ENCODE measurements at places on chromosomes 12 and 14.

DNA sequence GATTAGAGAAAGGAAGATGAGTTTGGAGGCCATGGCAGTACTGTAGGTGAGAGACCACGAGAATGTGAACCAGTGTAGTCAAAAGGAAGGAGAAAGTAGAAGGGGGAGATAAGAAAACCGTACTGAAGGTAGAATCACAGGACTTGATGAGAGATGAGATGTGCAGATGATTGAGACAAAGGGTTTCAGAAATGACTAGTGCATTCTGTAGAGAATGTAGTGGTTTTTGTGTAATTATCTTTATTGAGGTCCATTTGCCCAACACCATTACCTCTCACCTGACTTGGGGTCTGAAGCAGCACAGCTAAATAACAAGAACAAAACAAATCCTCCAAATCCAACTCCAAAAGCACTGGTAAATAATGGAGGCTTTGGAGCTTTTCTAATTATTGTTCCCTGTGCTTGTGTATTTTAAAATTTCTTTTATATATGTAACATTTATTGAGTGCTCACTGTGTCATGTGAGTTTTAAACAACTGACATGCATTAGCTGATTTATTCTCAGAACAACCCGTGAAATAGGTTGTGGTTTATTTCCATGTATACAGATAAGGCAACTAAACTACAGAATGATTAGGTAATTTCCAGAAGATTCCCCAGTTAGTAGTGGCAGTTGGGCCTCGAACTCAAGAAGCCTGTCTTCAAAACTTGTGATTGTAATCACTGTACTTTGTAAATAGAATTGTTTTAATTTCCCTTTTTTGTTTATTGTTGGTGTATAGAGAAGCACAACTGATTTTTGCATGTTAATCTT, 390.0 kb downstream of the AEBP2 start:
- no peak for DNase-seq

GRCh38 chr12:26042645-26043044, 82.2 kb downstream of the BHLHE41 start:
- no peak for DNase-seq

DNA sequence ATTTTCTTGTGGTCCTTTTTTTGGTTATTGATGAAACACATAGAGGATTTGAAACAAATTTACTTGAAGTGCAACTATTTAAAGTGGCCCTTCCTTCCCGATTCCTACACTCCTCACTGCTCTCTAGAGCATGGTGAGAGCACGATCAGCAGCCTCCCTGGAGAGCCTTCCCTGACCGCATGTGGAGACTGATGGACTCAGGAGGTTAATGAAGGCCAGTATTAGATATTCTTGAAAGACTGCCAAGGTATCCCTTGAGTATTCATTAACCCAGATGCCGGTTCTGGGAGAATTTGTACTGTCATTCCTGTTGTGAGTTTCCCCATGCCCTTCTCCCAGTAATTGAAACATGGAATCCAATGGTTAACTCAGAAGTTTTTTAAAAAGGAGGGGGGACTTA, 102.8 kb upstream of the FGD4 start:
- no peak for DNase-seq

GRCh38 chr14:66476964-66477363, 9.2 kb upstream of the CCDC196 start:
- DNase-seq: no peak

DNA sequence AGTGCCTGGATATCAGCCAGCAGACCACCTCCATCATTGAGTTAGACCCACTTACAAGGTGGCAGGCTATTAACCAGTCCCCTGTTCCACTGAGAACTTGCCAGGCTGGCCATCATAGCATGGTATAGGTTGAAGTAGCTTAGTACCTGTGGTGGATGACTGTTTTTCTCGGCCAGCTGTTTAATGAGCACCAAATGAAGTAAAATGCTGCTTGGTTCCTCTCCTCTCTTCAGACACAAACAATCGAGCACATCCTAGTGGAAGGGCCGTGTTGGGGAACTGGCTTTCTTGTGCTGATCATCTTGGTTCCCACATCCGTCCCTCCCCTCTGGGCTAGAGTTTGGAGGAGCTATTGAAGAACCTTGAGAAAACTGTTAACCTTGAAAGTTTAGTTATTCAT, 486.2 kb downstream of the RAD51B start:
- no peak for DNase-seq

DNA sequence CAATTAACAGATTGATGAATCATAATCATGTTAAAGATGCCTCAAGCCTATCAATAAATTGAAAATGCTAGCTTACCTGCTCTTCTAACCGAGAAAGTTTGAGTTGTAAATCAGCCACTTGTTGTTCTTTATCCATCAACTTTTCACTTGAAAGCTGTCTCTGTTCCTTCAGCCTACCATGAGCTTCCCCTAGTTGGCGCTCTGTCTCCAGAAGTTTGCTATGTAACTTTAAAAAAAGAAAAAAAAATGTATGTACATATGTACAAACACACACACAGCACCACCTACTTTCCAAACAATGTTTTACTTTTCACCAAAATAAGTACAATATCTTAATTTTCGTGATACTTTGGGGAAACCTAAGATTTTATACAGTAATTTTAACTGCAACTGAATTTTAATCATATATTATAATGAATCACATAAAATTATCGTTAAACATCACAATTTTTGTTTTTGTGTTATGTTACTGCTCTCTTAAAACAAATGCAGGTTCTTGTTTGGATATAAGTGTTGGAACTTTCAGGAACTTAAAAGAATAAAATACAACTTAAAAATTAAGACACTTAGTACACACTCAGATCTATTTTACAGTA, 101.2 kb downstream of the EEA1 start:
- DNase-seq: no peak

DNA sequence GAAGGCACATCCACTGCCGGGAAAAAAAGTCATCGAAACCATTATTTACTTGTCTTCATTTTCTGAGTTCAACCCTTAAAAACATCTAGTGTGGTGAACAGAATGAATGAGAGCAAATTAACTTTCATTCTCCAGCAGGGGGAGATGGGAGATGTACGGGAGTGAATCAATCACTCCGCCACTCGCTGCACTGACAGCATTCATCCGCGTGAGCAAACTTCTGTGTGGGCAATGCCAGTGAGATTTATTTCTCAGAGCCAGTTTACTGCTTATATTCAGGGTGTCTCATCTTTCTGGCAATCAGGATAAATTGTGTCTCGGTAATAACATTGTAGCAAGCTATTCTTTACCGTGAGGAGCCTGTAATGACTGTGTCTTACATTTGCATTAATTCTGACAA, 463.6 kb upstream of the MIS18BP1 start:
- DNase-seq: no peak

DNA sequence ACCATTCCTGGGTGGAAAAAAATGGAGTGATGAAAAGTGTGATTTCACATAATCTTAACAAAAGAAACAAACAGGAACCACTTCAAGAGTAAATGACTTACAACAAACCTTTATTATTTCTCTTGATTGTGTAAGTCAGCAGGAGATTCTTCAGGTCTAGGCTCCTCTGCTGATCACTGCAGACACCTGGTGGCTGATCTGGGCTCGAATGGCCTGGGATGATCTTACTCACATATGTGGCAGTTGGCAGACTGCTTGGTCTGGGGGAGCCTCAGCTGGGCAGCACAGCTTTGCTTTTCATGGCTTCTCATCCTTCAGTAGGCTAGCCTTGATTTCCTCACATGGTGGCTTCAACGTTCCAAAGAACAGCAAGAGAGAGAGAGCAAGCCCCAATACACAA, 215.4 kb upstream of the PRICKLE1 start:
- no peak for DNase-seq

DNA sequence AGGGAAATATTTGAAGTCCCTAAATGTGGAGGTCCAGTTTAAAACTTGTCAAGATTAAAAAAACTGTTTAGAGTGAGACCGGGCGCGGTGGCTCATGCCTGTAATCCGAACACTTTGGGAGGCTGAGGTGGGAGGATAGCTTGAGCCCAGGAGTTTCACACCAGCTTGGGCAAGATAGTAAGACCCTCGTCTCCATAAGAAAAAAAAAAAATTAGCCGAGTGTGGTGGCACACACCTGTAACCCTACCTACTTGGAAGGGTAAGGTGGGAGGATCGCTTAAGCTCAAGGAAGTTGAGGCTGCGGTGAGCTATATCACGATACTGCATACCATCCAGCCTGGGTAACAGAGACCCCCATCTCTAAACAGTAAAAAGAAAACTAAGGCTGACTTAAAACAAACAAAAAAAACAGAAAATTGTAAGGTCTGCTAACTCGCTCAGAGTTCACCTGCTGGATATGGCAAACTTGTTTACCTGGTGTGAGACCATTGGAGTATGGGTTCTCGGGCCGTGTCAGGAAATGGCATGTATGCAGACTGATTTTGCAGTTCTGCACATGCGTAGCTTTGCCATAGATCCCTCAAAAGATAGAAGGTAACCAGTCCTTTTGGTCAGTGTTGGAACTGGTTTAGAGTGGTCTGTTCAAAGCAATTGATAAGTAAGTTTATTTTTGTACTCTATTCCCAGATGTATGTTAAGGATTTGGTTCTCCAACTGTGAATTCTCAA, 2.1 kb downstream of the RNF10 start:
- DNase-seq: no peak

DNA sequence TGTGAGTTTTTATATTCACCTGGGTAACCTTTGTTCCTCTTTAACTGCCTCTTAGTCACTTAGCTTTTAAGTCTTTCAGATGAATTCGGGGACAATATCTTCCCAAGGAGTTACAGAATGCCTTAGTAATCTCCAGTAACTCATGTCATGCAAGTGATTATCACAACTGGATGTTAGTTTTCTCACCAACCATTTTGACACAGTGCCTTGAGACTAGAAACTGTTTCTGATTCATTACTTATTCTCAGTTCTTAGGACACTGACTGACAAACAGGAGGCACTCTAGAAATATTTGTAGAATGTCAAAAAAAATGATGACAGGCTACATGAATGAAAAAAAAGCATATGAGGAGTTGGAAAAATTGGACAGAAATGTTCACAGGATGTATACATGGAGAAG, 335.1 kb downstream of the ACSS3 start:
- no peak for DNase-seq

DNA sequence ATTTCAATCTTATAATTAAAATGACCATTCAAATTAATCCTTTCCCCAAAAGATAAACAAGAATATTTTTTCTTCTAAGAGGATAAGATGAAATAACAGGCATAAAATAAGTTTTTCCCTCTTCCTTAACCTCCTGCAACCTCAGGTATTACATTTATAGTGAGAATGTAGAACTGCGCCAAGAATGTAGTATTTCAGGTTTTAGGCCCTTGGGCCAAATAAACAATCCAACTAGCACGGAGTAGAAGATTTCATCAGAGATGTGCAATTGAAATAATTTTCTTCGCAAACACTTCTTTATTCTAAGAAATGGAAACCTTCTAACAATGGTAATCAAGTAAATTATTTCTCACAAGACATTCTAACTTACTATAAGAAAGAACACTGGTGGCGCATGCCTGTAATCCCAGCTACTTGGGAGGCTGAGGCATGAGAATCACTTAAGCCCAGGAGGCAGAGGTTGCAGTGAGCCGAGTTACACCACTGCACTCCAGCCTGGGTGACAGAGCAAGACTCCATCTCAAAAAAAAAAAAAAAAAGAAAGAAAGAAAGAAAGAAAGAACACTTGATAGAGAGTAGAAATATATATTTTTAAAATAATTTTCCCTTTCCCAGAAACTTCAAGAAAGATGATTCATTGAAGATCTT, 100.8 kb downstream of the TAOK3 start:
- no peak for DNase-seq

DNA sequence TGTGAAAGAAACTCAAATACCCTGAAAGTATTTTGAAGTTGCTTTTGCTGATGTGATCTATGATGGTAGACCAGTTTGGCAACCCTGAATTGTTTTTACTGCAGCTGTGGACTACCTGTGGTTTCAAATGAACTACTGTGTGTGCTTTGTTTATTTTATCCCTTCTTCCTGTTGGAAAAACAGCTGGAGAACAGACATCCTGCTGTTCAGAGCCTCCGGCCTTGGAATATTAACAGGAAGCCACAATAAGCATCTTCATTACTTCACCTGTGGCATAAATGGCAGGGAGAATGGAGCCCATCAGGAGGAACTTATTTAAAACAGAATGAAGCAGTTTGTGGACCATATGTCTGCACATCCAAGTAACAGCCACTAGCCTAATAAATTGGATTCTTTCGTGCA, 104.8 kb downstream of the DUSP6 start:
- DNase-seq: no peak

DNA sequence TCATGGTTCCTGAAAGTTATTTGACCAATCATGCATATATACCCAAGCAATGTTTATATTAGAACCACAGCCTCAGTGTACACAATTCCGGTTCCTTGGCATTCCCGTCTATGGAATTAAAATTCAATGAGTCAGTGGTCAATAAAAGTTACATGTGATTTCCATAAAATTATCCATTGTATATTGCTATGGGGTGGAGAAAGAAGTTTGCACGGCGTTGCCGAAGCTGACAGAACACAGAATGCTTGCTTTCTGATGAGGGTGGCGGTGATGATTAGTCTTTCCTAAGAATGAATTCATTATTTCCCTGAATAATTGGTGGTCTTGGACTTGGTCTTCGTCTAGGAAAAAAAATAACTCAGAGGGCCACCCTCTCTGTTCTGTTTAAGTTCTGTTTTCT, 214.1 kb downstream of the ANO2 start:
- DNase-seq: no peak

- no peak for DNase-seq
These were observed 175.5 kb downstream of the AEBP2 start for GRCh38 chr12:19614601-19615383.

DNA sequence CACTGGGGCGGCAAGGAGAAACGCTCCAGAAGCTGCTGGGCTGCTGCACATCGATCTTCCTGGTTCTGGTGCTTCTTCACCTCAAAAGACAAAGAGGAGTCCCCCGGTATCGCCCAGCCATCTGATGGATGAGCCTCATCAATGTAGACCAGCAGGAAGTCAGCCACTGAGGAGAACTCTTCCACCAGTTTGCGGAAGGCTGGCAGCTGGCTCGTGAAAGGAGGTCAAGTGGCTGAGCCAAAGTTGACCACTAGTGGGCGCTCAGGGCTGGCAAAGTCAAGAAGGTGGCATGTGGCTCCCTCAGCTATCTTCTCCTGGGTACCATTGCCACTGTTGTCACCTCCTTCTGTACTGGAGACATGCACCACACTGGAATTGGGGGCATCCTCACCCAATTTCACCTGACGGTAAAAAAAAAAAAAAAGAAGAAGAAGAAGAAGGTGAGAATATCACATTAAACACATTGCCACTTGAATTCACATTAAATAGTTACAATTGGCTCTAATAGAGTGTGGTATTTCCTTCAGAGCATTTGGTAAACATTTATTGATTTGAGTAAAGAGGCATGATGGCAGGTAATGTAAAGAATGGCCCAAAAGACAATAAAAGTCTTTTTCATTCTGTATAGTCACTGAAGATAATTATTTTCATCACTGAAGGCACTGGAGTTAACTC, 8.3 kb downstream of the DIO2 start:
- no peak for DNase-seq
